Lower lobe of right lung (tissue), 2 donors: ENCODE measurements at places on chromosomes 11 and 22.

GRCh38 chr22:25574736-25575135 is 10.3 kb downstream of the GRK3 start:
- peaks cover 10% of the 10 kb centered on the region for H3K4me1 ChIP-seq
- H3K4me3 ChIP-seq: no peak overlapping the region
- H3K27me3 ChIP-seq: no peaks in the 10 kb centered on the region
- no peaks in the 10 kb centered on the region for H3K36me3 ChIP-seq

DNA sequence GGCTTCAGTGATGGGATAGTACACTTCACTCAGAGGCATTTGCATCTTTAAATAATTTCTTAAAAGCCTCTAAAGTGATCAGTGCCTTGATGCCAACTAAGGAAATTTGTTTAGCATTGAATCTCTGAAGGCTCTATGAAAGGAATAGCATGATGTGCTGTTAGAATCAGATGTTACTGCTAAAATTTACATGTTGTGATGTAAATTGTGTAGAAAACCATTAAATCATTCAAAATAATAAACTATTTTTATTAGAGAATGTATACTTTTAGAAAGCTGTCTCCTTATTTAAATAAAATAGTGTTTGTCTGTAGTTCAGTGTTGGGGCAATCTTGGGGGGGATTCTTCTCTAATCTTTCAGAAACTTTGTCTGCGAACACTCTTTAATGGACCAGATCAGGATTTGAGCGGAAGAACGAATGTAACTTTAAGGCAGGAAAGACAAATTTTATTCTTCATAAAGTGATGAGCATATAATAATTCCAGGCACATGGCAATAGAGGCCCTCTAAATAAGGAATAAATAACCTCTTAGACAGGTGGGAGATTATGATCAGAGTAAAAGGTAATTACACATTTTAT is 4.6 kb downstream of the MALAT1 start:
- H3K4me1 ChIP-seq: peaks cover 40% of the 10 kb centered on the region
- H3K27ac ChIP-seq: peak overlapping the region; percentile 99
- peaks cover 58% of the 10 kb centered on the region for H3K36me3 ChIP-seq
- DNase-seq: no peak
- H3K4me3 ChIP-seq: peak overlapping the region; percentile 71

DNA sequence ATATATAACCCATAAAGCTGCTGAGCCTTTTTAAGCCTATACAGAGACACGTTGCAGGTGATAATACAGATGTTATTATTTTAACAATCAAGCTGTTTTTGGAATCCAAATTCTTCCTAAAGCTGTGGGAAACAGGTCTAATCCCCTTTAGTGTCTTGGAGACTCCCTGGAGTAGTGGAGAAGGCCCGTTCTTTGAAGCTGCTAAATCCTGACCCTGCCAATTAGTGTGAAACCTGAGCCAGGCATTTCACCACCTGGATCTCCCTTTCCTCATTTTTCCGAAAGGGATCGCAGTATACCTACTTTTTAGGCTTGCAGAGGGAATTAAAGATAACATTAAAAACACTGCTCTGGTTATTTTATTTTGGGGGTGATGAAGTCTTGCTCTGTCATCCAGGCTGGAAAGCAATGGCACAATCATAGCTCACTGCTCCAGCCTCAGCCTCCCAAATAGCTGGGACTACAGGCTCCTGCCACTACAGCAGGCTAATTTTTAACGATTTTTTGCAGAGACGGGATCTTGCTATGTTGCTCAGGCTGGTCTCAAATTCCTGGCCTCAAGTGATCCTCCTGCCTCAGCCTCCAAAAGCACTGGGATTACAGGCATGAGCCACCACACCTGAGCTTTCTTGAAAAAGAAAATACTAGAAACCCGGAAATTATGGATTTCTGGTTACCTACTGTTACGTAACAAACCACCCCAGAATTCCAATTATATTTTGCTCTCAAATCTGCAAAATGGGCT is 1.7 kb upstream of the EIF4ENIF1 start:
- peaks cover 36% of the 10 kb centered on the region for H3K4me1 ChIP-seq
- H3K27ac ChIP-seq: peak overlapping the region; percentile 98
- H3K36me3 ChIP-seq: peaks cover 19% of the 10 kb centered on the region
- peak overlapping the region; percentile 82 for H3K4me3 ChIP-seq
- DNase-seq: no peak

DNA sequence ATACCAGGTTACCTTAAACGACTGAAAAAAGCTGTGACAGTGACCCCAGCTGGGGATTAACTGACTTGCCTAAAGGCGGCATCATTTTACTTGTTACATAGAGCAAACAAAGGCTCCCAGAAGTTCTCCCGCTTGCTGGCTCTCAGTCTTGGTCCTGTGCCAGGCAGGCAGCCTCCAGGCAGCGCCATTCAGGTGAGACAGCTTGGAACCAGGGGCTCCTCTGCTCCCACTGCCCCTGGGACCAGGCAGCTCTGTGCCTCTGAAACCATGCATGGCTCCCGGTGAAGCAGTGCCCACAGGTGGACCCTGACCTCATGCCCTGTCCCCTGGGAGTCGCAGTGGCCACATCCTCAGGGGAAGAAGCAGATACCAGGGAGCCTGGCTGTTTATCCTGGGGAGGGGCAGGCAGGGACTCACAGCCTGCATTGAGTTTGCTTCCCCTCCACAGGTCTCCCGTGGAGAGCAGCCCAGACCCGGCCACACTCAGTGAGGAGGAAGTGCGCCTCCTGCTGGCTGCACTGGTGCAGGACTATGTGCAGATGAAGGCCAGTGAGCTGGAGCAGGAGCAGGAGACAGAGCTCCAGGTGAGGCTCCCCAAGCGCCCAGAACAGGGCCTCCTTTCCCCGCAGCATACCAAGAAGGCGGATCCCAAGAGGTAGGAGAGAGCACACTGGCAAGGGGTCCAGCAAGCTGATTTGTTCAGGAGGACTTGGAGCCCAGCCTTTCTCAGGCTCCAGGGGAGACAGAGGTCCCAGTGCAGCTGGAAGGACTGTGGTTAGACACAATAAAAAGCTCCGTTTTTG is 15.6 kb upstream of the CYP2R1 start:
- DNase-seq: peak; percentile 90
- H3K4me3 ChIP-seq: no peak overlapping the region
- no peaks in the 10 kb centered on the region for H3K27me3 ChIP-seq
- H3K36me3 ChIP-seq: no peaks in the 10 kb centered on the region
- H3K4me1 ChIP-seq: peaks cover 11% of the 10 kb centered on the region
- H3K27ac ChIP-seq: no peak overlapping the region

- peak; percentile 78 for DNase-seq
- no peaks in the 10 kb centered on the region for H3K27me3 ChIP-seq
- H3K27ac ChIP-seq: no peak overlapping the region
- no peak overlapping the region for H3K4me3 ChIP-seq
- H3K4me1 ChIP-seq: peaks cover 6% of the 10 kb centered on the region
Measured at GRCh38 chr11:118820412-118821357, 29.7 kb upstream of the DDX6 start.
